ENCODE measurements at places on chromosomes 3 and 15.

DNA sequence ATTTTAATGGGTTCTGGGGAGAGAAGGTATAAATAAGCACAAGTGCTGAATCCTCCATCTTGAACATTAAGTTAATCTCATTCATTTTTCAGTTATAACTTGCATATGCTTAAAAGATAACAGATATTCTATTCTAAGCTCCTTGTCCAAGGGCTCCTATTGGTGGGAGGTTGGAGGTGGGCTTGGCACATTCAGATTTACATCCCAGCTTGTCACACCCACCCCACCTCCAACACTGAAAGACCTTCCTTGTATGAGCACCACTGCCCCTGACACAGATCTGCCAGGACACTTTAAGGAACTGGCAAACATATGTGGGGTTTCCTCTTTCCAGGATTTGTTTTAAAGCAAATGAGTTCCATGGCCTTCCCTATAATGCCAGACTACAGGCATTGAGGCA, 30.6 kb downstream of the HOMER2 start:
- peaks cover 3% of the 10 kb centered on the region for H3K27me3 ChIP-seq
- H3K4me3 ChIP-seq, result no peak overlapping the region
- H3K36me3 ChIP-seq, result no peaks in the 10 kb centered on the region

DNA sequence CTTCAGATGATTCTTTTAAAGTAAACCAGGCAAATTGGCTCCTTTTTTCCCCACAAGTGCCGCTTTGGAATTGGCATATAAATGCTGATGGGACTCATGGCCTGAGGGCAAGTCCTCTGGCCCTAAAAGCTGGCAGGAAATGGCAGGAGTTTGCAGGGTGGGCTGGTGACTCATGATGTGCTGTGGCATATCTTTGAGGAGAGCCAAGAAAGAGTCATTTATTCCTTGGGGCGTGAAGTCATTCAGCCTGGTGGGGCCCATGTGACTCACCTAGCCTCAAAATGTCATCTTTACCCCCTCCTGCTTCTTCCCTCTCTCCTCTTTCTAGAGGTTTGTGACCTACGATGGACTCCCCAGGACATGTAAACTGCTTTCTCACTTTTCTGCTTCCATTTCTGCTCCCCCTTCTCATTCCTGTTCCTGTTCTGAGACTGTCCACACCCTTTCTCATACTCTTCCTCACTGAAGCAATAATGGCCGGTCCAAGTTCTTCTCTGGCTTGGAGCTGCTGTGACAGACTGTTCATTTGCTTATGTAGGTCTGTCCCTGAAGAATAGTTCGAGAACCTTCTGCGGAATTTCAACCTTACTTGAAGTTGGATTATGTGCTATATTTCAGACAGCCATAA, 326.1 kb downstream of the SATB1 start:
- peak overlapping the region; percentile 31 for H3K27ac ChIP-seq
- peaks cover 2% of the 10 kb centered on the region for H3K36me3 ChIP-seq
- H3K27me3 ChIP-seq, result no peaks in the 10 kb centered on the region
- no peak overlapping the region for H3K4me3 ChIP-seq
- peak; percentile 35 for DNase-seq

- H3K4me1 ChIP-seq, result no peaks in the 10 kb centered on the region
- DNase-seq, result no peak
- peaks cover 24% of the 10 kb centered on the region for H3K27me3 ChIP-seq
- no peaks in the 10 kb centered on the region for H3K36me3 ChIP-seq
Observed at GRCh38 chr3:46609212-46609721, 3.1 kb upstream of the FAM240A start.

DNA sequence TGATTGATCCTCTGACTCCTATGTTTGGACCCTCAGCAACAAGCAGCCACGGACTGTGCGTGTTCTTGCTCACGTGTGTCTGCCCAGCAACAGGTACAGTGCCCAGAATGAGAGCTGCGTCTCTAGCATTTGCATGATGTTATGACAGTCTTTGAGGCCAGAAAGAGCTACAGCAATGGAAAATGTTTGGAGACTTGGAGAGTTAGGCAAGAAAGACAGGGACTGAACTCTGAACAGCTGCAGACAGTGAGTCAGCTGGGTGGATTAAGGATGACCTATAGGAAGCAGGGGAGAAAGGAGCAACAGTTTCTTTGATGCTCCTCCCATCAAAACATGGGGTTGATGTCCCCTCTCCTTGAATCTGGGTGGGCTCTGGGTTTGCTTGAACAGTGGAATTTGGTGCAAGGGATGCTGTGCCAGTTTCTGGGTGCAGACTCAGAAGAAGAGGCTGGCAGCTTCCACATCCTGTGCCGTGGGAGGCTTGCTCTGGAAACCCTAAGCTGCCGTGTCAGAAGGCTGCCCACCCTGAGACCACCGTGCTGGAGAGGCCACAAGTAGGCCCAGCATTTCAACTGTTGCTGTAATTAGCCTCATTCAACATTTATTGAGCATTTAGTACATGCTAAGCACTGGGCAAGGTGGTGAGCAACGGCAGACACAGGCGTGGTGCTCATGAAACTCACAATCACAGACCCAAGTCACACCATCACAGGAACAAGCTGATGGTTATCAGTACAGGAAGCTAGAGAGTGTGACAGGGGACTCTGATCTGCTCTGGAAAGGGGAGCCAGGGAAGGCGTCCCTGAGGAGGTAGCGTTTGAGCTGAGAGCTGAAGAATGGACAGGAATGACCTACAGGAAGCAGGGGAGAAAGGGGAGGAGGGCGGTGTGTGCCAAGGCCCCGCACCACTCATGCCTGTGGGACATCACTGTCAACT, 21.7 kb downstream of the CCR9 start:
- peaks cover 10% of the 10 kb centered on the region for H3K36me3 ChIP-seq
- peaks cover 29% of the 10 kb centered on the region for H3K4me1 ChIP-seq
- no peak overlapping the region for H3K4me3 ChIP-seq
- peak; percentile 59 for DNase-seq
- peak overlapping the region; percentile 51 for H3K27ac ChIP-seq

DNA sequence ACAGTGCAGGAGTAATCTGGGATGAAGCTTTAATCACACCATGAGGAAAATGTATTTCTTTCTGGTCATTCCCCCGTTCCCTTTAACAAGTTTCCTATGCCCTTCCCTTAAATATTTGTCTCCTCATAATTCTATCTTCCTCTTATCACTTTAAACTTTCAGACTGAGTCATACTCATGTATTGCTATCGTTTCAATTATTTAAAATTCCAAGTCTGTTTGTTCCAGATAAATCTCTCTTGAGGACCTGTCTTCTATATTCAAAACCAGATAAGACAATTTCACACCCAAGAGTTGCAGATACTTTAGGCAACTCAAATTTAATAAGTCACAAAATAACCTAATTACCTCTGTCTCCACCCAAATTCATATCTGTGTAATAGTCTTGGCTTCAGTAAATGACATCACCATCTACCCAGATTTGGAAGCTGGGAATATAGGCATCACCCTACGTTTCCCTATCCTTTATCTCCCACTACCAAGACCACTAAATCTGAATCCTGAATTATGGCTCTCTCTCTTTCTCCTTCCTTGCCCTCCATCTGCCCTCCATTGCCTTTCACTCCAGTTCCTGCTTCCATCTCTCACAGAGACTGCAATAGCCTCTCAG, 220.1 kb downstream of the PYDC2 start:
- no peaks in the 10 kb centered on the region for H3K27me3 ChIP-seq
- DNase-seq, result no peak
- H3K27ac ChIP-seq, result no peak overlapping the region
- H3K4me1 ChIP-seq, result no peaks in the 10 kb centered on the region

DNA sequence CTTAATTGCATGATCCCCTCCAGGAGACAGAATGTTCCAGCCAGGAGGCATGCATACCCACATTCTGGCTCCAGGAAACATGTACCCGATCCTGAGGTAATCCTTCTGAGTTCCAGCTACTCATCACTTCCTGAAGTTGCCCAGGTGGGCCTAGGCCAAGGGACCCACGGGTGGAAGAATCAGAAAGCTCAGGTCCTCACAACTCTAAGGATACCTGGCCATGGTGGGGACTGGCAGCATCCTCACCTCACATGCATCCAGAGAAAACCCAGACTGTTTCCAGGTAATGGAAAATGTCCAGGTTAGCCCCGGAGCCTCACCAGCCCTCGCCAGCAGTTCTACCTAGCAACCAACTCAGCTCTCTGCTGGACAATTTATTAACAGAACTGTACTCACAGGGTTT, 78.2 kb downstream of the DAPK2 start:
- no peak overlapping the region for H3K27ac ChIP-seq
- peaks cover 9% of the 10 kb centered on the region for H3K36me3 ChIP-seq
- peaks cover 44% of the 10 kb centered on the region for H3K4me1 ChIP-seq

DNA sequence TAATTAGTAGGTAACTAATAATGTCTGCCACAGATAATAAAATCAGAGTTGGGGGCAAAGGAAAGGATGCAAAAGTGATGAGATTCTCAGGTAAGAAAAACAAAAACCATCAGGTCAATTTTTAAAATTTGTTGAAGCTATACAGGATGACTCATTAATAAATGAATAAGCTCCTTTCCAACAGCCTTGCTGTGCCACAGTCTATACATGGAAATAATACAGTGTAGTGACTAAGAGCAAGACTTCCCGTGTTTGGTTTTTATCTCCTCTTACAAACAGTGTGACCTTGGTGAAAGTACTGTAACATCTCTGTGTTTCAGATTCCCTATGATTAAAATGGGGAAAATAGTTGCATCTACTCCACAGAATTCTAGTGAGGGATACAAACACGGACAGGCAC, 331.6 kb downstream of the PYDC2 start:
- no peak overlapping the region for H3K27ac ChIP-seq
- DNase-seq, result no peak
- H3K36me3 ChIP-seq, result no peaks in the 10 kb centered on the region
- no peaks in the 10 kb centered on the region for H3K4me1 ChIP-seq

- no peak overlapping the region for H3K27ac ChIP-seq
- DNase-seq, result no peak
- peaks cover 15% of the 10 kb centered on the region for H3K4me1 ChIP-seq
- H3K4me3 ChIP-seq, result no peak overlapping the region
- H3K27me3 ChIP-seq, result peaks cover 26% of the 10 kb centered on the region
Observed at GRCh38 chr15:59394166-59394661, 21.5 kb upstream of the MYO1E start.

DNA sequence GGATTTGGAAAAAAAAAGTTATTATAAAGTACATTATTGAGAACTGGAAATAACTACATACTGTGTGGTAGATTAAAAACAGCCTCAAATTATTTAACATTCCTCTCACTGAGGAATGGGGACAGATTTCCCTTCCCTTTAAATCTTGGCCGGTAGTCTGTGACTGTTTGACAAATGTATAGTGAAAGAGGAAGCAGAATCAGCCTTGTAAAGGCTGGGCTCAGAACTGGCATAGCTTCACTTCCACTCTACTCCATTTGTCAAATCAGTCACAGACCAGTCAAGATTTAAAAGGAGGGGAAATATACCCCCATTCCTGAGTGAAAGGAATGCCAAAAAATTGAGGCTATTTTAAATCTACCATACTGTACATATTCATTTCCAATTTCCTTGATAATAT, 18.2 kb upstream of the B4GALT4 start:
- no peaks in the 10 kb centered on the region for H3K36me3 ChIP-seq
- peaks cover 5% of the 10 kb centered on the region for H3K27me3 ChIP-seq
- no peak overlapping the region for H3K27ac ChIP-seq
- no peak overlapping the region for H3K4me3 ChIP-seq
- H3K4me1 ChIP-seq, result peaks cover 1% of the 10 kb centered on the region

GRCh38 chr15:75808563-75808962, 34.7 kb upstream of the UBE2Q2 start:
- peaks cover 26% of the 10 kb centered on the region for H3K27me3 ChIP-seq
- no peak overlapping the region for H3K27ac ChIP-seq
- DNase-seq, result no peak
- H3K4me3 ChIP-seq, result no peak overlapping the region
- H3K4me1 ChIP-seq, result peaks cover 6% of the 10 kb centered on the region
- no peaks in the 10 kb centered on the region for H3K36me3 ChIP-seq

GRCh38 chr15:34588046-34588674, 4.7 kb upstream of the GOLGA8B start:
- peaks cover 24% of the 10 kb centered on the region for H3K4me1 ChIP-seq
- peaks cover 2% of the 10 kb centered on the region for H3K36me3 ChIP-seq
- peak overlapping the region; percentile 73 for H3K4me3 ChIP-seq
- H3K27ac ChIP-seq, result peak overlapping the region; percentile 22

GRCh38 chr3:115713284-115713683, 90.0 kb downstream of the GAP43 start:
- no peak for DNase-seq
- H3K4me3 ChIP-seq, result no peak overlapping the region
- H3K27me3 ChIP-seq, result peaks cover 16% of the 10 kb centered on the region
- no peaks in the 10 kb centered on the region for H3K4me1 ChIP-seq
- no peaks in the 10 kb centered on the region for H3K36me3 ChIP-seq
- no peak overlapping the region for H3K27ac ChIP-seq

DNA sequence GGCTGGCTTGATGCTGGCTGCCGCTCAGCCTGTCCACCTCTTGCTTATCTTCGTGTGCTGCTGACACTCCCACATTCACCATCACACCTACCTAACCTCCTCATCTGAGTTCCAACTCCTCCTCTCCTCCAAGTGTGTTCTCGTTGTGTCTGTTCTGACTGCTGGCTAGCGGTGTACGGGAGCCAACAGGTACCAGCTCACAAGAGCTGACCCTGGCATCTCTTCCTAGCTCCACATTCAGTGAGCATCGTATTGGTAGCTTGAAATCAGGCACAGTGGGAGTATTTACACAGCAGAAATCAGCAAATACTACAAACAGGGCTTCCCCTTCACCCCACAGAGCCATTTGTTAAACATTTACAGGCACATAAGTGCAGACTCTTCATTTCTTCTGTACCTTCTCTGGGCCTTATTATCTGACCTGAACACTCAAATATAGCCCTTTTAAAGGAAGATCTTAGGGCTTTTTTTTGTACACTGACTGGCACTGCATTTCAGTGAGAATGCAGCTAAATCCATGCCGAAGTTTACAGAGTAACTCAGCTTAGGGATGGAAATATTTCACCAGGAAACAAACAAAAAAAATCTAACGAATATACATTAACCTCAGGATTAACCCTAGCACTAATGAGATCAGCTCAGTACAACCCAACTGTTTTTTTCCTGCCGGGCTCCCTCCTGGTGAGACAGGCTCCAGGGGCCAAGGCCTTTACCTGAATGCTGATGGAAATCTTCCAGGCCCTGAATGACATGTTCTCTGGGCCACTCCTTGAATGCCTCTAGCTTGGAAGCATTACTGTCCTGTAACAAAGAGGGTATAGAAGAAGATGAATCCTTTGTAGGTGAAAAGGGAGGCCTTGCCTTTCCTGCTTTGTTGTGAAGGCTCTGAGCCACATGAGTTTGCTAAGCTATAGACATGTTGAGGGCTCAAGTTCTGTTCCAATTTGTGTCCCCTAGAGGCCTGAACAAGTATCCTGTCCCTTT, 150.5 kb upstream of the LPP start:
- no peak for DNase-seq
- H3K4me3 ChIP-seq, result no peak overlapping the region
- no peaks in the 10 kb centered on the region for H3K27me3 ChIP-seq
- H3K4me1 ChIP-seq, result peaks cover 72% of the 10 kb centered on the region

DNA sequence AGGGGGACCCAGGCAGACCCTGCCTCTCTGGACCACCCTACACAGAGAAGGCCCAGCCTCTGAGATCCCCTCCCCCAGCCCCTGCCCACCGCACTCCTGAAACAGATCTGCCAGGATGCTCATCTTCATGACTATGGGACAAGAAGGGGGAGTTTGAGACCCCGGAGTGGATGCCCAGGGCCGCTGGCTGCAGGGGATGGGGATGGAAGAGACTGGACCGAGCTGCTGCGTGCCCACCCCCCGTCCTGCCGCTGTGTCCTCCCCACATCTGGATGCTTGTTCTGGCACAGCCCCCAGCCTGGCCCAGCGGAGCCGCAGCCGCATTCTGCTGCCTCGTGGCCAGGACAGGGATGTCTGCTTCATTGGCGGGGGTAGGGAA, 30.3 kb upstream of the SEMA3F start:
- H3K36me3 ChIP-seq, result peaks cover 8% of the 10 kb centered on the region
- no peak overlapping the region for H3K4me3 ChIP-seq
- no peaks in the 10 kb centered on the region for H3K27me3 ChIP-seq
- H3K4me1 ChIP-seq, result no peaks in the 10 kb centered on the region
- H3K27ac ChIP-seq, result no peak overlapping the region
- DNase-seq, result no peak

All from activated CD8-positive, alpha-beta T cell treated with anti-CD3 and anti-CD28 coated beads, Interleukin-2, amount 10 ng/mL, durations not matched to agents 7 days and 5 days (primary cell).